ENCODE measurements at places on chromosomes 4 and X.

DNA sequence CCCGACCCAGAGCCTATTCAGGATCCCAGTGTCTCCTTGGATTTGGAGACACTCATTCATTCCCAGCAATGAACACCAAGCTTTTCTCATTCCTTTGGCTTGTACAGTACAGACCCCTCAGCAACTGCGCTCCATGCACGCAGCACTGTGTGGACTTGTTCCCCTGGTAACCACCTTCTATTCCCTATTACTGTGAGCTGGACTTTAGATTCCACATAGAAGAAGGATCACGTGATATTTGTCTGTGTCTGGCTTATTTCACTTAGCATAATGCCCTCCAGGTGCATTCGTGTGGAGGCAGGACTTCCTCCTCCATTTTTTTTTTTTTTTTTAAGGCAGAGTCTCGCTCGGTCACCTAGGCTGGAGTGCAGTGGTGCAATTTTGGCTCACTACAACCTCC, 106.4 kb downstream of the PHKA2 start:
- DNase-seq, result no peak

DNA sequence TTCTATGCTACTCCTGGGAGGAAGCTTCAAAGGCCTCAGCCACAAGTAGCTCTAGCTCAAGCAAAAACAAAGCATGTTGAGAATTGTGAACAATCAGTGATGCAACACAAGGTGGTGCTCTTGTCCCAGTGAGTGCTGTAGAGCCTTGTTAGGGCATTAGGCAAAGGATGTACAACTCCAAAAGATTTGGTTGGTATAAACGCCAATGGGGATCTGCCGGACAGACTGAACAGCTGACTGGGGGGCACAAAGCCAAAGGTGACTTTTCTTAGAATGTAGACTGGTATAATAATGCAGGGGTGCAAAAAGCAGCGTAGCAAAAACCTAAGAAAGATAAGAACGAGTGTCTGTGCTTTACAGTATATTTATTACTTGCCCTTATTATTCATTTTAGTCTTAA, 62.6 kb upstream of the ALB start:
- no peak for DNase-seq

- no peak for DNase-seq
These were observed 108.4 kb downstream of the LINC00632 start for GRCh38 chrX:140817943-140818342.

DNA sequence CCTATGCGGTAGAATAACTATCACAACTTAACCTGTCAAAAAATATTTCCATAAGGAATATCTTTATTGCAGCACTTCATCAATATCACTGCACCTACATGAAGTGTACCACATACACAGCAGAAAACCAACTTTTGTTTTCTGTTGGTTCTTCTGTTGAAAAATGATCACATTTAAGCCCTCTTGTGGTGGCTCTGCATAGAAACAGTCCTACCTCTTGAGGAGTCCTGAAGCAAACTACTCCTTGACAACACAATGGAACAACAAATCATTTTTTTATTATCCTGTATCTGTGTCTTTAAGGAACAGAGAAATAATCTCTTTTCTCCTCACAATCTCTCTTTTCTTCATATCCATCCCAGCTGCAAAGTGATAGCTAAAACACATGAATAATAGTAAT, 39.8 kb upstream of the ATOH1 start:
- no peak for DNase-seq

GRCh38 chr4:182928061-182928460, 10.9 kb upstream of the DCTD start:
- no peak for DNase-seq

GRCh38 chrX:2928191-2928582, 952 bp downstream of the ARSD start:
- DNase-seq, result no peak

GRCh38 chr4:99807666-99808065, 9.0 kb upstream of the DAPP1 start:
- no peak for DNase-seq

DNA sequence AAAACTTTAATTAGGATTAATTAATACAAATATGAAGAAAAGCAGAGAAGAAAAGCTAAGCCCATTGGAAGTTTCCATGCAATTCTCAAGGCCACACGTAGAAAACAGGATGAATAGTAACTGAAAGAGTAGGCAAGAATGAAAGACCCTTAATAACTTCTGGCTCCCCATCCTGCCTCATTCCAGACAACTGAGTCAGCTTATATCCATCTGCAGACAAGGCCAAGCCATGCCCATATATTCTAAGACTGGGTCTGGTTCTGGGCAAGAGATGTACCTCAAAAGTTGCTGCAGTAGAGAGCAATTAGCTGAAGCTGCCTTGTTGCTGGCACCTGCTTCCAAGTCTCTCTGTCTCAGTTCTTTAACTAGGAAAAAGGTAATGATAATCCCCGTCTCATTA, 244.1 kb downstream of the GPC3 start:
- no peak for DNase-seq

GRCh38 chrX:652341-652741, 21.8 kb downstream of the SHOX start:
- DNase-seq, result no peak

DNA sequence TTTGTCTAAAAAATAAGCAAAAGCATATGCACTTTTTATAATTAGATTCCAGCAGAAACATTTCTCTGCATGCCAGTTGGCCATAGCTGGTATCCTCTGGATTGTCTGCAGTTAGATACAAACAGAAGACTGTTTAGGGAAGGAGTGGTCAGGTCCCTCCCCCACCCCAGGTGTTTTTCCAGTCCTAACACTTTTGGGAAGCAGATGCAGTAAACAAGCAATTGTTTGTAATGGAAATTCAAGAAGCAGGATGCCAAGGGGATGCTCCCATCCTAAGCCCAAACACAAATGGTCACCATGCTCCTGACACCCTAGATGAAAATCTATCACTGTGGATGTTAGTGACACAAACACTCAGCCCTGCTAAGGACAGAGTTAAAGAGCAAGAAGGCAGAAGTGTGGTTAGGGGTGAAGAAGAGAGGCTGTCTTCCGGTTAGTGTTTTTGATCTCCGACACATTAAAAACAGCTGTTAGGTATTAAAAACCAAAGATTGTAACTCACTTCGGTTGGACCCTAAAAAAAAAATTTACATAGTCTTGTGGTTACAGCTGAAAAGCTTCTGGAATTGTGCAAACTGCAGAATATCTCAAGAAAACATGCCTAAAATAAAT, 7.9 kb downstream of the LEF1 start:
- no peak for DNase-seq

DNA sequence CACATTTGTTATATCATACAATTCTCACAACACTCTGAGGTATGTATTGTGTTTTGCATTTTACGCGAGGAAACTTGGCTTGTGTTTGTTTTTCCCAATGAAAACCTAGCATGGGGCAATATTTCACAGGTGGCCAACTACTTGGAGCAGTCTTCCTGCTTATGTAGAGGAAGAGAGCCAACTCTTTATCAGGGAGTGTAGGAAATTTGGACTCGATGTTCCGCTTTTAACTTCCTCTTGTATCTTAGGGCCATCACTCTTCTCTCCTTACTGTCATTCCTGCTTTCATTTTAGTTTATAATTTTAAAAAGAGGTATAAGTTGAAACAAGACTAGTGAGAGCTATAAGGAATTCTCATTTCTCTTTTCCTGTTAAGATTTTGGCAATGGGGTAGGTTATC, 107.7 kb upstream of the RPS6KA3 start:
- DNase-seq, result no peak

DNA sequence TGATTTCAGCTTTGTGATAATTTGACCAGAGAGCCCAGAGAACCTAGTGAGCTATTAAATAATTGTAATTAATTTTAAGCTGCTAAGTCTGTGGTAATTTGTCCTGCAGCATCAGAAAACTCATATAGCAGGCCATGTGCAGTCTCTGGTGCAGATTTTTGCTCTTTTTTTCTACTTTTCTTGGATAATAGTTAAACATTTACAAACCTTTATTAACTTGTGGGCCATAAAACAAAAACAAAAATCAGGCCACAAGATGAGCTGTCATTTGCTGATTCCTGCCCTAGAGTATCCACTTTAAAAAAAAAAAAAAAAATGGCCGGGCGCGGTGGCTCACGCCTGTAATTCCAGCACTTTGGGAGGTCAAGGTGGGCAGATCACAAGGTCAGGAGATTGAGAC, 99.8 kb downstream of the CLDN22 start:
- DNase-seq, result no peak

GRCh38 chr4:107035819-107036583, at the start of gene DKK2:
DKK2 (minus strand) TSS chr4:107036313; CDS start chr4:107035591, 722 bp downstream.
- no peak for DNase-seq

DNA sequence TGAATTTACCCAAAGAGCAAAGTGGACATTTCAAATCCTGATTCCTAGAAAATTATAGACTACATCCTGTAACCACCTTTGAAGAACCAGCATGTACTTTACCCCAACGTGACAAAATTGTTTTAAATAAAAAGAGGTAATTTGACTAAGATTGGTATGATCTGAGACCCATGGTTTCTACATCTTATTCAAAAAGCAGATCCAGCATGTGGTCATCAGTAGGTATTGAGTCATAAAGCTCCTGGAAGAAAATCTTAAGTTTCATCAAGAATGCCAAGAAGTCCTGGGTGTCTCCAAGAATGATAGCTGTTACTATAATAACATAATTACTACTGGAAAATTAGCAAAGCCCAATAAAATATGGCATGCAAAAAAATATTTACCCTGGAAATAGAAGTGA, 61.8 kb downstream of the NFKB1 start:
- DNase-seq, result no peak

- DNase-seq, result no peak
These were observed 21.2 kb downstream of the DOK7 start for GRCh38 chr4:3484057-3484973.

DNA sequence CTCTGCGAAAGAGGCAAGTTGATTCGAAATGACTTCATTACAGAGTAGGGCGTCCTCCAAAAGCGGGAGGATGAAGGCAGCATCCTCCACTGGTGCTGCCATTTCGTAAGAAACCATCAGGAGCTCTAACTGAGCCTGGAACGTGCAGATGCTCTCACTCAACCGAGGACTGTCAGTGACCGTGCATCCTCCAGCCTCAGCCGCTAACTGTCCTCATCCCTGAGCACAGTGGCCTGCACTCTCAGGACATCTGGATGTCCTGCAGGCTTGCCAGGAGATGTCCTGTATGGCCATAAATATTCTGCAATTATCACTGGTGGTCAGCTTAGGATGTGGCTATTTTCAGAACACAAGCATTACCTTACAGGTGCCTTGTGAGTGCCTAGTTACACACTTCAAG, 107.1 kb upstream of the ADRA2C start:
- no peak for DNase-seq

DNA sequence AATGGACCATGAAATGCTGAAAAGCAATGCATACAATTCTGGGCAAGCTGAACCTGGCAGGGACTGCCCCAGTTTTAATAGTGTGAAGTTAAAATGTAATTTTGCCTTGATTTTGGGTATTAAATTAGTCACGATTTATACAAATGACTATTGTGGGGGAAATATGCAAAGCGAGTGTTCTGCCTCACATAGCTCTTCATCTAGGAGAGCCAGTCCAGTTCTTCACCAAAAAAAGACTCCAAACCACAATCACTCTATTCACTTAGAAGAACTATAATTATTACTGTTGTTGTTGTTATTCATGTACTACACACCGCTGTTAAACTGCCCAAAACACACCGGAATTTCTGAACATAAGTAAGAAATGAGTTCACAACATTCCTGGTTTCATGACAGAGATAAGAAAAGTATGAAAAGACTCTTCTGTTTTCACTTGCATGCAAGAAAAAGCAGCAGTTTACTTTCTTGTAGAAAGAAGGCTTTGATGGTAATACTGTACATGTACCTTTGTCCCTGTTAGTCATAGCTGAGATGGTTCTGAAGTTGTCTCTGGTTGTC, 101.9 kb downstream of the QRFPR start:
- DNase-seq, result no peak

GRCh38 chrX:68503836-68504636, 5.2 kb downstream of the YIPF6 start:
- no peak for DNase-seq

- no peak for DNase-seq
These were observed 106.0 kb downstream of the LRBA start for GRCh38 chr4:150909116-150909515.

DNA sequence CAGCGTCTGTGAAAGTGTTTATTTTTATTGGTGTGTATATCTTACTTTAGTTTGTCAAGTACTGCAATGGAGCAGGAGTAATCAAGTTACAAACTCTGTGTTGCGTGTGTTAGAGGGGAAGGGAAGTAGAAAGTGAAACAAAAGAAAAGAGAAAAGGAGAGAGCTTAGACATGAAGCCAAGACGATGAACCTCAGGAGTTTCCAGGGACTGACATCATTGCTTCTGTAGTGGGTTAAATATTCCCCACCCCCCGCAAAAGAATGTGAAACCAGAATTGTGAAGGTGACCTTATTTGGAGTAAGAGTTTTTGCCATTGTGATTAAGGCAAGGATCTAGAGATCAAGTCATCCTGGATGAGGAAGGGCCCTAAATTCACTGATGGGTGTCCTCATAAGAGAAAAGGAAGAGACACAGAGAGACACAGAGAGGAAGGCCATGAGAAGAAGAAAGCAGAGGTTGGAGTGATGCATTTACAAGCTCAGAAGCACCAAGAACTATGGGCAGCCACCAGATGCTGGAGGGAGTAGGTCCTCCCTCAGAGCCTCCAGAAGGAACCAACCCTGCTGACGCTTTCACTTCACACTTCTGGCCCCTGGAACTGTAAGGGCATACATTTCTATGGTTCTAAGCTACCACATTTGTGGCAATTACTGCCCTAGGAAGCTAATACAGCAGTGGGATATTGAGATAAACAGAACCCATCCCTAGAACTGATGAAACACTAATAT, 173.6 kb upstream of the SFRP2 start:
- DNase-seq, result no peak

Data from vagina (tissue), 2 donors.